ENCODE measurements at places on chromosomes 5 and 9.

- DNase-seq: no peak
These were observed 55.0 kb downstream of the PUM3 start for GRCh38 chr9:2788919-2789318.

GRCh38 chr5:109705596-109705995, 15.9 kb downstream of the MAN2A1 start:
- DNase-seq: no peak

- no peak for DNase-seq
These were observed 232.1 kb downstream of the SEMA5A start for GRCh38 chr5:9313751-9314150.

DNA sequence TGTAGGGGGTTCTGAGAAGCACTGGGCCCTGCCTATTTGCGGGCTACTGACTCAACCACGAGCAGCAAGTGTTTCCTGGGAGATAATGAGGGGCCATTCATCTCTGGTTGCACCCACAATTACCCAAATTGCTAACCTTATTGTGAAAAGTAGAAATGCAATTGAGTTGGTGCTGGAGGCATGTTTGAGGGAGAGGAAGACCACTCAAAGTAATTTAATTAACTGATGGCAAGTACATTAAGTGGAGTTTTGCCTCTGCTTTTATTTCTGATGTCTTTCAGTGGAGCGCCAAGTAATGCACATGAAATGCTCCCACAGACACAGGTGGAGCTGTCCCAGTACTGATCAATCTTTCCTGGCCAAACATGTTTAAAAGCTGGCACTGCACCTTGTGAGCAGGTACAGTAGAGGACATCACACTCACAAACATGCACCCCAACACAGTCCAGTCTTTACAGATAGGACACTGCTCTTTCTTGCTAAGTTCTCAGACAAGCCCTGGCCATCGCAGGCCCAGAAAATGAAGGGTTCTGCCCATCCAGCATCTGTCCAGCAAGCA, 195.4 kb downstream of the HSPA4 start:
- DNase-seq: no peak

DNA sequence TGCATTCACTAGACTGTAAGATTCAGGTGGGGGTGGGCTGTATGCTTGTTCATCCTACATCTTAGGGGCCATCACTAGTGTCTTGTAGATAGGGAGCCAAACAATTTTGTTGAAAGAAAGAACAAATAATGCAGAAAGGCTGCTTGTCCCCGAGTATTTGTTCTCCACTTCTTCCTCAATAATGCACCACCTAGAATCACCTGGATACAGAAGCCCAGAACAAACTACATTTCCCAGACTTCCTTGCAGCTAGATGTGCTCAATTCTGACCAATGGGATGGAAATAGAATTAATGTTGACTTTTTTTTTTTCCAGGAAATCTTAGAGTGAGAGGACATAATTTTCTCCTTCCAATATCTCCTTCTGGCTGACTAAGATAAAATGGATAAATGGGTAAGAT, 38.9 kb upstream of the TNFSF8 start:
- no peak for DNase-seq

DNA sequence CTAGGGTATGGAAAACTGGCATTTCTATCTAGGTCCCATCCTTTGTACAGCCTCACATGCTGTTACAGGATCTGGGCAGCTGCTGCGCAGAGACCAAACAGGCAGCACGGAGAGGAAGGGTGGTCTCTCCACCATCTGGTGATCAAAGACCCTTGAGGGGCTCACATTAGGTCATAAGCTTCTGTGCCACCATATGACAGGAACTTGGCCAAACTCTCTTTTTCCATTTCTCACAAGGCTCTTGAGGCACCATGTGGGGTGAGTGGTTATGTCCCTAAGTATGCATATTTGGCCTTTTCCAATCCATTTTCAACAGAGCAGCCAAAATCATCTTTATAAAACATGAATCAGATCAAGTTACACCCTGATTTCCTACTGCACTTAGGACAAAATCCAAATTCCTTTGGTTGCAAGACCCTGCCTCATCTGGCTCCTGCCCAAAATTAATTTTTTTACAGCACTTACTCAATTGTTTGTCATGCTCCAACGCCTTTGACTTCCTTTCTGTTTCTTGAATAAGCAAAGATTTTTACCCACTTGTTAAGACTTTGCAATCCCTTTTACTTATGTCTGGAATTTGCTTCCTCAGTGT, 730.0 kb downstream of the MAT2B start:
- no peak for DNase-seq

- no peak for DNase-seq
These were observed 45.1 kb downstream of the KIAA1958 start for GRCh38 chr9:112531666-112532282.

DNA sequence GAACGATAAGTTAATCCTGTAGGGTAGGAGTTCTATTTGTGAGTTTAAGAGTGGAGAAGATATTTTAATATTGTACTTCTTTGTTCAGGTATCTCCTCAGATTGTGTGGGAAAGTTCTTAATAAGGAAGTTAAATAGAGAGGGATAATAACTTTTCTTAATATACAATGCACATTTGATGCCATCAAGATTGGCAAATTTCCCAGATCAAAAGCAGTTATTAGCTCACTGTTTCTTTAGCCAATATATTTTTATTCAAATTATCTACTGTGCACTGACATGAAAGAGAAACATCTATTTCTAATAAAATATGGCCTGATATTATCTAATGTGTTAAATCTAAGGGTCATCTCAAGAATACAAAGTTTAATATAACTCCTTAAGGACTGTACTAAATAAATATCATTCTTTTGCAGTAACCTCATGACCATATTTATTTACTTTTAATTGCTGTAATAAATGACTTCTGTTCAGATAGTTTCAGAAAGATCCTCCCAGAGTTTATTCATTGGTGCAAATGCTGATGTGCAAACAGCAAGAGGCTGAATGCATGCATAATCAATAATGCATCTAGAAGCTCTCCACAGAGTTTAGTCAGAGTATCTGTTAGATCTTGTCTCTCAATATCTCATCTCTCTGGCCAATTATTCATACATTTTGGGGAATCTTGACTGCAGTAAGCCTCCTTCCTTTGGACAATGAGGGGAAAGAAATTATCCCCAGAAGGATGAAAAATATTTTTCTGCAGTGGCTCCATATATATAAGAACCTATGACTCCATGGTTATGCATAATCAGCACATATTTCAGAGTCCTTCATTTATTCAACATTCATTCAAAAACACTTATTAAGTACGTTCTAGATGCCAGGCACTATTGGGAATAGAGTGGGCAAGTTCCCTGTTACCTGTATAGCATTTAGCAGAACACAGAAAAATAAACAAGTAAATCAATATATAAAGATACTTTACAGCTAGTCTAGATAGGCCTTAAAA, 85.3 kb downstream of the SPATA31D1 start:
- DNase-seq: no peak

DNA sequence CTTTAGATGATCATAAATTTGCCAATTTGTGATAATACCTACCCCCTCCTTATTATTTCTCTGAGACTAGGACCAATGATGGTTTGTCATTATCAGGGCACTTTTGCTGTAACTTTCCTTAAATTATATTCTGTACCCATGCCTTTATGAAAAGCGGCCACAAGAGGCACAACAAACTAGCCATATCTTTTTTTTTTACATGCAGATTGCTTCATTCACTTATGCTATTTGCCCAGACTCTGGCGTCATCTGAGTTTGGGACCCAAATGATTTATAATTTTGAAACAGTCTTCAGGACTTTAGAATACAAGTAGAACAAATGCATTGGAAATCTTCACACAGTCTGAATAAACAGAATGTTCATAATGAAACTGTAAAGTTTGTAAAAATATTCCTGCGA, 408.1 kb downstream of the MAT2B start:
- no peak for DNase-seq

GRCh38 chr9:34179213-34180136, 632 bp downstream of the UBAP1 start:
- peak; percentile 77 for DNase-seq

- no peak for DNase-seq
These were observed 23.0 kb downstream of the SLC28A3 start for GRCh38 chr9:84317563-84317962.

GRCh38 chr9:133960568-133961129, 31.5 kb downstream of the VAV2 start:
- DNase-seq: no peak

GRCh38 chr5:154740957-154741356, 14.2 kb upstream of the LARP1 start:
- DNase-seq: no peak

DNA sequence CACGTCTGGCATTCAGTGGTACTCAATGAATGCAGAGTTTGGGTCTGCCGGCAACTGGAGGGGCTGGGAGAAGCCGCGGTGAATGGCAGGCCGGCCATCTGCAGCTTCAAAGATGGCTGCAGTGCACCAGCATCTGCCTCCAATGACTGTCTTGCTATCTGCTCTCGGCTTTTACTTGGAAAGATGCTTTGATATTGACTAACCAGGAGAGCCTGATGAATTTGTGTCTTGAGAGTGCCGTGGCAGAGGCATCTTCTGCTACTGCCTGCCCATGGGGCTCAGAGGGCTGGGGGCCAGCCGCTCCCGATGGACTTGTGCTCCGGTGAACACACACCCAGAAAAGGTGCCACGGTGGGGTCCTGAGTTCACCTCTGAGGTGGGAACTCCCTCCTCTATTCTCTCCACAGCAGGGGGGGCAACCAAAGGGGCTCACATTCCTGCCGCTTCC, 164.5 kb downstream of the COL23A1 start:
- no peak for DNase-seq

GRCh38 chr5:83447533-83447932, 24.0 kb upstream of the VCAN start:
- DNase-seq: no peak

DNA sequence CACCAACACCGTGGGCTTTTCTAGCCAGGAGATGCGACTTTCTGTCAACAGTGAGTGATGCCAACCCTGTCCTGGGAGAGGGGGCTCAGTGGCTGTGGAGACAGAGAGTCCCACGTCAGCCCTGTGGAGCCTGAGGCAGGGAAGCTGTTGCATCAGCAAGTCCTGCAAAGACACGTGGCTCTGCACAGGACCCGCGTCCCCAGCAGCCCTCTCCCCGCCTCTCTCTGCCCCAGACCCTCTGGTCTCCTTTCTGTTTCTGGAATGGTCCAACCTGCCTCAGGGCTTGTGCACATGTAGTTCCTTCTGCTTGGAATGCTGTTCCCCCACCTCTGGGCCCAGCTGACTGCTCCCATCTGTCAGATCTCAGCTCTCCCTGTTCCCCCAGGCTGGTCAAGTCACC, 60.4 kb downstream of the HMCN2 start:
- DNase-seq: no peak

GRCh38 chr5:141517312-141517711, 28.4 kb downstream of the PCDHGC5 start:
- DNase-seq: no peak

- no peak for DNase-seq
These were observed 4.1 kb downstream of the FIBCD1 start for GRCh38 chr9:130934702-130935647.

DNA sequence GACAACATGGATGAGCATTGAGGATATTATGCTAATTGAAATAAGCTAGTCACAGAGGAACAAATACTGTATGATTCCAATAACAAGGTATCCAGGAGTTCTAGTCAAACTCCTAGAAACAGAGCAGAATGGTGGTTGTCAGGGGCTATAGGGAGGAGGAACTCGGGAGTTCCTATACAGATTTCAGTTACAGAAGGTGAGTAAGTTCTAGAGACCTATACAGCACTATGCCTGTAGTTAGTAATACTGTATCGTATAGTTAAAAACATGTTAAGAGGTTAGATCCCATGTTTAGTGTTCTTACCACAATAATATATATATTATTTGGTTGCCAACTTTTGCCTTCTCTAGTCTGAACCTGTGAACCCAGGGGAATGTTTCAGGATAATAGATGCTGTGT, 7.9 kb upstream of the OXCT1 start:
- DNase-seq: no peak

- DNase-seq: no peak
These were observed 133.8 kb downstream of the TMEM174 start for GRCh38 chr5:73306741-73307275.

DNA sequence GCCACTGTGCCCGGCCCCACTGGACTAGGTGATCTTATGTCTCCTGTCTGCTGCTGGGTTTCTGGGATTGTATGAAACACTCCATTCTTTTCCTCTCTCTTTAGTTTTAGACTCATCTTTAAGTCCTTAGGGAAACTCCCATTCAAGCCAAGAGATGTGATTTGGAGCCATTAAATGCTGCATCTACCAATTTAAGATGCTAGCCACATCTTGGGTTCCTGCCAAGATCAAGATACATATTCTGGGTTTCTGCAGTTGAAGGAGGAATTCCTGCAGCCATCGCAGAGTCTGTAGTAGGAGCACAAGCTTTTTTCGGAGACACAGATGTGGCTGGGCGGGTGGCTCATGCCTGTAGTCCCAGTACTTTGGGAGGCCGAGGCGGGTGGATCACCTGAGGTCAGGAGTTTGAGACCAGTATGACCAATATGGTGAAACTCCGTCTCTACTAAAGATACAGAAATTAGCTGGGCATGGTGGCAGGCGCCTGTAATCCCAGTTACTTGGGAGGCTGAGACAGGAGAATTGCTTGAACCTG, 23.2 kb downstream of the STXBP1 start:
- no peak for DNase-seq

GRCh38 chr9:87405677-87406542, 91.8 kb upstream of the DAPK1 start:
- DNase-seq: no peak

GRCh38 chr5:96785326-96786109, 22.2 kb downstream of the ERAP1 start:
- no peak for DNase-seq

GRCh38 chr5:149383399-149383798, 4.3 kb upstream of the IL17B start:
- no peak for DNase-seq

All from left kidney (tissue), 8 donors.